Bronchial smooth muscle cell (primary cell): ENCODE measurements at places on chromosomes 1 and 21. TPM values are rescaled to one million over a fixed set of nuclear protein-coding genes. Genes with fewer than 3 reads are reported as not detected.

Gene SLC25A34
- total RNA-seq = 0.16 and 0.52 TPM in 2 replicates

Gene HCRTR1
- not detected in 2 replicates for total RNA-seq

Gene PLCH2
- 0.16 and 0.43 TPM in 2 replicates for total RNA-seq

Gene CHIA
- 0.26 TPM in 1 of 2 replicates, not detected in the other for total RNA-seq

Gene CYP4A22
- not detected in 2 replicates for total RNA-seq

Gene OR2T2
- total RNA-seq = not detected in 2 replicates

Gene RUNX3
- total RNA-seq = not detected in 2 replicates

Gene G0S2
- total RNA-seq = 20.2 and 28.9 TPM in 2 replicates

Gene GBP4
- total RNA-seq = 0.16 and 0.26 TPM in 2 replicates

Gene LRRC38
- total RNA-seq = not detected in 2 replicates
